ENCODE measurements at places on chromosomes 12 and 14. TPM values are rescaled to one million over a fixed set of nuclear protein-coding genes. Genes with fewer than 3 reads are reported as not detected.

Gene RFLNA
- 0.85 TPM for total RNA-seq

Gene TUNAR
- not detected for total RNA-seq

Gene CDCA3
- total RNA-seq = 1.4 TPM

Gene STYK1
- 2.6 TPM for total RNA-seq

Gene RFX4
- not detected for total RNA-seq

Gene CD4
- total RNA-seq = 10.1 TPM

Gene RERG
- not detected for total RNA-seq

Gene GPR84
- total RNA-seq = 0.59 TPM

Gene PRIMA1
- total RNA-seq = not detected

Gene PRB2
- total RNA-seq = not detected

Gene POTEM
- not detected for total RNA-seq

Gene WSCD2
- total RNA-seq = 0.32 TPM

Gene GRIP1
- 1.3 TPM for total RNA-seq

Gene SLC24A4
- 3.2 TPM for total RNA-seq

Gene SLC25A3
- total RNA-seq = 433 TPM

Gene SERPINA12
- not detected for total RNA-seq

GRCh38 chr12:76346798-76347420 is 1.3 kb downstream of the BBS10 start:
- peak; percentile 28 for DNase-seq

- no peak for DNase-seq
Measured at GRCh38 chr14:22845821-22846625, 9.6 kb downstream of the MMP14 start.

GRCh38 chr12:32377344-32378055 is 21.9 kb upstream of the FGD4 start:
- no peak for DNase-seq

GRCh38 chr12:80935111-80935510 is 2.6 kb downstream of the LIN7A start:
- no peak for DNase-seq

DNA sequence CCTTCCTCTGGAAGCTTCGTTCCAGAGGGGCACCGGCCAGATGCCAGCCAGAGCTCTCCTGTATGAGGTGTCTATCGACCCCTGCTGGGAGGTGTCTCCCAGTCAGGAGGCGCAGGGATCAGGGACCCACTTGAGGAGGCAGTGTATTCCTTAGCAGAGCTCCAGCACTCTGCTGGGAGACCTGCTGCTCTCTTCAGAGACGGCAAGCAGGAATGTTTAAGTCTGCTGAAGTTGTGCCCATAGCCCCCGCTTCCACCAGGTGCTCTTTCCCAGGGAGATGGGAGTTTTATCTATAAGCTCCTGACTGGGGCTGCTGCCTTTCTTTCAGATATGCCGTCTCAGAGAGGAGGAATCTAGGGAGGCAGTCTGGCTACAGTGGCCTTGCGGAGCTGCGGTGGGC is 22.2 kb upstream of the NAV3 start:
- DNase-seq = no peak

DNA sequence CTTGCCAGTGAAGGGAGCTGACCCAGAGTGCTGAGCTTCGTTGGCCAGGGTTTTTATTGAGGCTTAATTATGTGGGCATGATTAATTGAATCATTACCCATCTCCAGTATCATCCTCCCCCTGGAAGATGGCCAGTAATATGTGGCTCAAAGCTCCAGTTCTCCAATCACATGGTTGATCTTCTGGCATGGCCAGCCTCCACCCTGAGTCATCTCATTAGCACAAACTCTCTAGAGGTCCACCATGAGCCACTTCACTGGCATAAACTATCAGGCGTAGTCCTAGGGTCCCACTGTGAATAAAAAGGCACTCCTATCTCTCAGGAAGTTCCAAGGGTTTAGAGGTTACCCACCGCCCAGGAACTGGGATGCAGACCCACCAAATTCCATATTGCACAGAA is 135.0 kb downstream of the ANO6 start:
- no peak for DNase-seq

- DNase-seq = no peak
Measured at GRCh38 chr12:105744371-105745058, 394.2 kb downstream of the NUAK1 start.

GRCh38 chr12:93025145-93026103 is 96.3 kb upstream of the EEA1 start:
- DNase-seq = peak; percentile 41

GRCh38 chr12:6825398-6826124 is 2.6 kb upstream of the P3H3 start:
- peak; percentile 60 for DNase-seq

DNA sequence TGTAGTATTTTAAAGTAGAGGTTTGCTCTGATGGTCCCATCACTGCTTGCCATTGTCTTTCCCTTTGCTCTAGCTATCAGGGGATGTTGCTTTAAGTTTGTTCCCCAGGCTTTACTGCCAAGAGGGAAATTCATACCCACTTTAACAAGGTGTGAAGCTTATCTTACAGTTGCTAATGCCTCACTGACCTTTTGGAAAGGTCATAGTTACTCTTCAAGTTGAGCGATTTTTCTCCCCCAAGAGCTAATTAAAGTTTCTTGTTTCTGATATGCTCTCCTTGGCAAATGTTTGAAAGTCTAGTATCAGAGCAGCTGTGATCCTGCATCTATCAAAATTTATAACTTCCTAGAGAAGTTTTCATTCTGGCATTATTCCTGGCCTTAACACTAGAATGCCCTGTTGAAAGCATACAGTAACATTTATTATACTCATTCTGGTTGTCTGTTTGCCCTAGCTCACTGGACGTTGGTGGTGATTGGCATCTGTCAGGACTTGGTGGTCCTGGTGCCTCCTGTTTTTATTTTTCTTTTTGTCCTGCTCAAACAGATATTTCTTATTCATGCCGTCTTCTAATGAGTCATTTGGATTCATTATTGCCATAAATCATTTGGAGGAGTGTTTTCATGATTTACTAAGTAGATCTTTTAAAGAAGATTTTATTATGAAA is 8.1 kb downstream of the ATP2A2 start:
- no peak for DNase-seq

GRCh38 chr14:94342334-94342934 is 19.3 kb upstream of the SERPINA6 start:
- no peak for DNase-seq

- no peak for DNase-seq
Measured at GRCh38 chr14:30621354-30621939, 672 bp upstream of the SCFD1 start.

DNA sequence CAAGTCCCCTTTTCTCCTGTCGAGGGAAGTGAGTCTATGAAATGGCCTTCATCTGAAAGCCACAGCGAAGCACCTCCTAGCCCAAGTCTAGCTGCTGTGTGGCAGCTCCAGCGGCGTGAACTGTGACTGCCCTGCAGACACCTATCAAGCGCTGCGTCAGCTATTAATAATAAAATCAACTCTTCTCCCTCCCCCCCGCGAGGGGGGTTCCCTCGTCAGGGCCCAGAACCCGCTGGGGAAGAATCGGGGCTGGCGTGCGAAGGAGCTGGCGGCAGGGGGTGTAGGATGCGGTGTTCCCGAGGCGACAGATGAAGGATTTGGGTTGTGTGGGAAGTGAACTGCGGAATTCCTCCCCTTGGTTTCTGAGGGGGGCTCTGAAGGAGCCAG is 662 bp upstream of the ATP2A2 start:
- peak; percentile 82 for DNase-seq

DNA sequence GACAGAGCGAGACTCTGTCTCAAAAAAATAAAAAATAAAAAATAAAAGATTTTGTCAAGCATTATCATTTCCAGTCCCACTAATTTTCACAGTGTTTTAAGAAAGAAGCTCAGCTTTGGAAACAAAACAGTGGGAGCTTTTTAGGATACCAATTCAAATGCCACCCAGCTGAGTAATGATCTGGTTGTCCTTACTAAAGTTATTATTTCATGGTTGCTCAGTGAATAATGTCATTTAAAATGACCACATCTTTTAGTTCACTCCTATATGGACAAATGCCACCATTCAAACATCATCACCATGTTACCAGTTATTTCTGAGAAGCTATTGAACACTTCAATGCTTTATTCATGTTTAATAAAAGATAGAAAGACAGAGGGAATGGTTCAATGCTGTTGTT is 365.0 kb downstream of the CCER1 start:
- DNase-seq = no peak

GRCh38 chr14:25884657-25885056 is 713.2 kb downstream of the NOVA1 start:
- DNase-seq = no peak

DNA sequence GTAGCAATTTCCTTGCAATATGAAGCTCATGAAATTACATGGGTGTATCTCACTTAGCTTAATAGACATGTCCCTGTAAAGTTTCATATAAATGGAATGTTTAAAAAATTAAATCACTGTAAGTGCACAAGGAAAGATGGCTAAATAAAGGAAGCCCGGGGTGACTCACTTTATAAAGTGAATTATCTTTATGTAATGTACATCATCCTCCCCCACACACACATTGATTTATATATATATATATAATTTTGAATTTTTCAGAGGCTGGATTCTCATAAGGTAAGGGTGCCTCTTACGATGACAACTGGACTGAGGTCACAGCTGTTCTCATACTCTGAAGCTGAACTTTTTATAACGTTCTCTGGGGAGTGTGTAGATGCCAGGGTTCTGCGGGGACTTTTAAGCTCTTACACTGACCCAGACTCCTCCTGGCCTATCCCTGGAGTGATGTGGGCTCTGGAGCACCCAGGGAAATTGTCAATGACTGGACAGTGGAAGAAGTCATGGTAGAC is 108.7 kb upstream of the HIF1A start:
- no peak for DNase-seq

GRCh38 chr12:51076236-51076930 is 7.0 kb downstream of the CSRNP2 start:
- DNase-seq = no peak

DNA sequence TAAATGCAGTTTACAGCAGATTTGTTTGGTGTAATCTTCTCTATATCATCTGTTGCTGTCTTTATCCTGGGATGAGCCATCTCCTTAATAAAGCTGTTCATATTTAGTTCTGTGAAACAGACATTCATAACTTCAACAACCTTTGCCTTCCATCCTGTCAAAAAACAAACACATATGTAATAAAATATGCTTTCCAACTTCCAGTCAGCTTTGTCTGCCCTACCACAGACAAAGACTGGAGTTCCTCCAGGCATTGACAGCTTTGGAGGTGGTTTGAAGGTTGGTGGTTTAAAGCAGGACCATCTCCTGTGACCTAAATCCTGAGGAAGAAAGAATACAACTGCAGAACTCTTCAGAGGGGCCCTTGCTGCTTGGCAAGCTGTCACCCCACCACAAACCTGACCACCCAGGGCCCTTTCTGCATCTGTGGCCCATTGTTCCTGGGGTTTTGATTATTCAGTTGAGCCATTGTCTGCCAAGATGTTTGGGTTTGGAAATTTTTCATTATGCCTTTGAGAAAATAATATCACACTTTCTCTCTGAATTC is 28.2 kb upstream of the PTGR2 start:
- DNase-seq = no peak

DNA sequence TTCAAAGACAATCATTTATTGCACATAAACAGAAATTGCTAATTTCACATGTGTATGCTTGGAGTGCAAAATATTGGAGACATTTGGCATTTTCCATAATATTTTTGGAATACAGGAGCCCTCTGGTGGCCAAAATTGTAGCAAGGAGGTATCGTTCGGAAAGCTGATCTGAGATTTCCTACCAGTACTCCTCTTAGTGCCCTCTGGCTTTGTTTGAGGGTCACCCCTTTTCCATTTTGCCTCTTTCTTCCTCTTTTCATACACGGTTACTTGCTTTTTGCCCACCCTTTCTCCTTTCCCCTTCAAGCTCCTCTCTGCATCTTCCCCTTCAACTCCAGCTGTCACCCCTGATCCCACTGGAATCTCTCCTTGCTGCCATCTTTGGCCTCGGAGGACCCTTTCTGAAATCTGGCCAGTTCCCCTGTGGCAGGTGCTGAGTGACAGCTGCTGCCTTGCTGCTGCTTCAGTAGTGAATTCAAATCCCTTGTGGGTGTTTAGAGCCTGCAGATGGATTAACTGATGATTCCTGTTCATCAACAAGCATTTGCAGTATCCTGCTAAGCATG is 164.6 kb upstream of the PARP11 start:
- peak; percentile 47 for DNase-seq

DNA sequence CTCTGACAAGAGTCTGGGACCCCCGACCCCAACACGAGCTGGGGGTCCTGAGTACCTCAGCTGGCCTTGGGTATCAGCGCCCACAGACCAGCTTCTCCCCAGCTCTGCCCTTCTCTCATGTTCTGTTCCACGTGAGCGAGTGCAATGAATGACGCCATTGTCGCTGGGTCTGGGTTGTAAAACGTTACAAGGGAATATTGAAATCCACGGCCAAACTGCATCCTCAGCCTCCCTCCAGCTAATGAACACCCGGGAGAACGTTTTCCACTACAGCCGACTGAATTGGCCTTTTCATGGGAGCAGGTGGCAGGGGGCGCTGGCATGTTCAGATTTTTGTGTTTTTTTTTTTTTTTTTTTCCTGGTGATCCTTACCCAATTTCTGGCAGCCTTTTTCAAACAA is 34.7 kb downstream of the TBX5 start:
- DNase-seq = no peak

DNA sequence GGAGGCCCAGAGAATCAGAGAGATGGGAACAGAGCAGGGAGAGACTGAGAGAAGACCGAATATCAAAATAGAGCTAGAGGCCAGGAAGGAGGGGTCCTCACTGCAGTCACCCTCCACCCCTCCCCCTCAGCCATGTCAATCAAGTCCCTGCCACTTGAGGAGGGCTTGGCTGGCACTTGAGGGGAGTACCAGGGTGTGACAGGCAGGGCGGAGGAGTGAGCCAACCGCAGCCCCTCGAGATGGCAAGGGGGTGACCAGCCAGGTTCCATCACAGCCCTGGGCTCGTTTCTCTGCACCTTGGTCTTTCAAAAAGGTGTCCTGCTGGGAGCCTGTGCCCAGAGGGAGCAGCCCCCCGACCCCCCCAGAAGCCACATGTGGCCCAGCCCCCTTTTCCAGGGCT is 4.2 kb downstream of the AQP5 start:
- peak; percentile 13 for DNase-seq

GRCh38 chr12:69204191-69204590 is 35.2 kb upstream of the CPSF6 start:
- no peak for DNase-seq

DNA sequence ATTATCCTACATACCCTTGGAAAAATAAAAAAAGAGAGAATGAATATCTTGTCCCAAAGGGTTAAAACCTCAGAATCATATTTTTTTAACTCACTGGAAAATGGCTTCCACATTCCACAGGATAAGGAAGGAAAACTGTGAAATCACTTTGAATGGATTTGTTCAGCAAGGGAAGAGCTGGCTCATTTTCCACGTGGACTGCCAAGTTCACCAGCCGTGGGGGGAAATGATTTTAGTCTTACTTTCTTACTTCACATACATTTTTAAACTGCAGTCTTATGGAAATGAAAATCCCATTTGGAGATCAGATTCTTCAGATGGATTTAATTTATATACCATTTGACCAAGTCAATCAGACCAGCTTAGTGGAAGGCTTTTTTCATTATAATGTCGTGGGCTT is 29.9 kb upstream of the AEBP2 start:
- no peak for DNase-seq

All from natural killer cell (primary cell).